ENCODE measurements at places on chromosomes 7 and 10.

GRCh38 chr7:78323118-78323517 lies 524.5 kb downstream of the PHTF2 start:
- DNase-seq: no peak

DNA sequence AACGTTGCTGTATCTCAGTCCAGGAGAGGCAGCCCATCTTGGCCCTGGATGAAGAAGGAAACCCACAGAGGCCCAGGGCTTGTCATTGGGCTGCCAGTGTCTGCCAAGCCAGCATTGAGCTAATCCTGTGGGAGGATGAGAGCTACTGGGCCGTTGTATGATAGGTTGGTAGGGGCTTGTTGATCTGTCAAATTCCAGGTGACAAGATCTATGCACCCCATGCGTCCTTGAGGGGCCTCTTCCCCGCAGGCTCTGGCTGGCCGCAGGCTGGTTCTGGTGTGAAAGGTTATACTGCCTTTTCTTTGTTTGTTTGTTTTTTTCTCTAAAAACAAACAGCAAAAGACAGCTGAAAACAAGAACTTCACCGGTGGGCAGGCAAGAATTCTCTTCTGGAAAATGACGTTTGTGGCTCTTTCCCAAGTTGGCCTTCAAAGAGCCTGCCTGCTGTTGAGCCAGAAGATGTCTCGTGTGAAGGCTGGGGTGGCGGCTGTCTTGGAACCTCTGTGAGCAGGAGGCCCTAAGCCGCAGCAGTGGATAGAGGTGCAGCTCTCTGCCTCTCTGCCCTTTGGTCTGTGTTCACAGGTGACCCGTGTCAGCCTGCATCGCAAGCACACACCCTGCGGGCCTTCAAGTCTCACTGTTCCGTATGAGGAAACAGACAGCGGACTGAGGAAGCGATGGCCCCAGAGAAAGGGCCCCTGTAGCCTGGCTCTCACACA lies 23.3 kb downstream of the CYP17A1 start:
- no peak for DNase-seq

GRCh38 chr7:6306471-6306870 lies 34.0 kb upstream of the CYTH3 start:
- DNase-seq: peak; percentile 89

GRCh38 chr7:39650676-39651075 lies 27.3 kb downstream of the RALA start:
- no peak for DNase-seq

- peak; percentile 69 for DNase-seq
These were observed 4.5 kb upstream of the PLXNA4 start for GRCh38 chr7:132580717-132581285.

- DNase-seq: no peak
These were observed 219.4 kb downstream of the ABCA13 start for GRCh38 chr7:48390388-48391327.

- peak; percentile 18 for DNase-seq
These were observed at the start of gene C1QL3 for GRCh38 chr10:16521311-16522016. TSS of gene C1QL3 (minus strand) at chr10:16521879. CDS start at chr10:16521065, 814 bp downstream.

GRCh38 chr7:91127959-91128358 lies 136.3 kb upstream of the FZD1 start:
- no peak for DNase-seq

- DNase-seq: no peak
These were observed 152.5 kb upstream of the CHST15 start for GRCh38 chr10:124245806-124246440.

DNA sequence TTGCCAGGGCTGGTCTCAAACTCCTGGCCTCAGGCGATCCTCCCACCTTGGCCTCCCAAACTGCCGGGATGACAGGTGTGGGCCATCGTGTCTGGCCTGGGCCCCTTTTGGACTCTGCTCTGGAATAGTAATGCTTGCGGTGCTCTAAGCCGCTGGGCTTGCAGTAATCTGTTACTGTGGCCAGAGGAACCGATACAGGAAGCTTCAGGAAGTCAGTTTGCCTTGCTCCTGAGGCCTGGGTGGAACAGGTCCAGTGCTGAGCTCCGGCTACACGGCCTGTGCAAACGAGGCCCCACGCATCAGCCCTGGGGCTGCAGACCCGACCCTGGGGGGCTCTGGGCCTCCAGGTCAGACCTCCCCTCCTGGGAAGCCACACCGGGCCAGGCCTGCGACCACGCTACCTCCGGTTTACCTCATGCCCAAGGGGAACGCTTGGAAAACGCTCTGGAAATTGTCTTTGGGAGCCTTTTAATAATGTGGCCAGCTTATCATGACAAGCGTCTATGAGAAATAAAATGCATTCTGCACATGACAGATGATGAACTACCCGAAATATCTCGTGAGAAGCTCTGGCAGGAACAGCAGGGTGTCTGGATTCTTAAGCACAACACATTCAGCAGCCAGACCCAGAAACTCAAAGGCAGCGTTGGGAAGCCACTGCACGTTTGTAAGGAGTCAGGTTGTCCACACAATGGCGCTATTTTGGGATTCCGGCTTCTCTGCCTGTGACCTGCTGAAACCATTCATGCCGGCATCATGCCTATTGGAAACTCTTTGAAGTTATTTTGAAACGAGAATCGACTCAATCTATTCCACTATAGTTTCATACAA lies 10.1 kb upstream of the ADAP1 start:
- DNase-seq: no peak

- no peak for DNase-seq
These were observed 22.7 kb downstream of the CYP2C19 start for GRCh38 chr10:94785211-94785610.

DNA sequence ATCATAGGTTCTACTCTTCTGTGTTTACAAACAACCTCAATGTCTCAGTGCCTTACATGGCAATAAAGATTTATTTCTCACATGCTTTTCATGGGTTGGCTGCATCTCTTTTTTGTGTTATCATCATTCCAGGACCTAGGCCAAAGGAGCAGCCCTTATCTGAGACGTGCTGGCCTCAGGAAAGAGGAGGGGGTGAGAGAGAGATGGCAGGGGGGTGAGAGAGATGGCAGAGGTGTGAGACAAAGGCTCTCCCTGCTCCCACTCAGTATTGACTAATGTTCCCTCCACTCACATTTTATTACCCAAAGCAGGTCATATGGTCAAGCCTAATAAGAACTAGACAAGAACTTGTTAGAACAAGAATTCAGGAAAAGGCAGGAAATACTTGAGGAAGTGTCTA lies 120.1 kb upstream of the PRR15 start:
- no peak for DNase-seq

GRCh38 chr10:118873738-118874105 lies 119.0 kb upstream of the CACUL1 start:
- no peak for DNase-seq

- no peak for DNase-seq
These were observed 13.0 kb downstream of the MIOS start for GRCh38 chr7:7579638-7580037.

DNA sequence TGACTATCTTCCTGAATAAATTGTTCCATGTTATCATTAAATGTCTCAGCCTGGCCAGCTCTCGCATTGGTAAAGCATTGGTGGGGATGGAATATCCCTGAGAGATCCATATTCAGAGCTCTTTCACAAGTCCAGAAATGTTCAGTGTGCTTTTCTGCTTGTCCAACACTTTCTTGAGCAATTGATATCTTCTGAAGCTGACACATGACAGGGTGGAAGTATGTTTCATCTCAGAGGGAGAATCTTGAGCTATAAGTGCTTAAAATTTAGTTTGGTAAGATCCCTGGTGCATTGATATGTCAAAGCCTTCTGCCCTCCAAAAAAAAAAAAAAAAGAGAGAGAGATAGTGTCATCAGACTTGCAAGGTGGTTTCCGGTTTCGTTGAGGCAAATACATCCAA lies 7.4 kb downstream of the IFIT3 start:
- DNase-seq: no peak

DNA sequence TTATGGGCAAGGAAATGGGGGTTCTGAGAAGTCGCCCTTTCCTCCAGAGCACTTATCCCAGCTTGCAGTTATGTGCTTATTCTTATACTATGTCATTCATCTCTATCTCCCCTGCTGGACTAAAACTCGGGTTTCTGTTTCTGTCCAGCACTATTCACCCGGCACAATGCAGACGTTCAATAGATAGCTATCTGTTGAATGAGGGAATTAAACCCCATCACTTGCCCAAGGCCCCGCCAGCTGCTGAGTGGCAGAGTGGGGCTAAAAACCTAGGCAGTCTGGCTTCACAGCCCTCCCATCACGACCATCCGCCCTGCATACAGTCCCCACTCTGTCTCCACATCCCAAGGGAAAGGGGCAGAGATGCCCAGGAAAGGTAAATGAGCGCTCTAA lies 5.4 kb downstream of the SLIT1 start:
- DNase-seq: no peak

GRCh38 chr7:101929256-101929655 lies 111.8 kb downstream of the CUX1 start:
- DNase-seq: no peak

GRCh38 chr7:115356139-115356746 lies 434.3 kb downstream of the MDFIC start:
- peak; percentile 14 for DNase-seq

DNA sequence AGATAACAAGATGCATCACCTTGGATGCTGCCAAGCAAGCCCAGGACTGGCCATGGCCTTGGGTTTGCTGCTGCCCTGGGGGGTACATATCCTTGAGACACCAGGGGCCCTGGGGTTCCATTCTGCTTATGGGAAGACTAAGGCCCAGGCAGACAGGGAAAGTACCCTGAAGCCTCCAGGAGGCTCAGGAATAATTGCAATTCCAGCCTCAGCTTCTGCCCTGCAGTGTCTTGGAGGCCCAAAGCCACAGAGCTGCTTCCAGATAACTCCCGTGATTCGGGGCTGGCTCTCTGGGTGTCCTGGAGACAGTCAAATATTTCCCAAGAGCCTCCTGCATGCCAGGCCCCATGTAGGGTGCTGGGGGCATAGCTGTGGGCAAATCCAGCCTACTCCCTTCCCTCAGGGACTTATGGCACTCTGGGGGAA lies 22.6 kb downstream of the MYL10 start:
- DNase-seq: no peak

DNA sequence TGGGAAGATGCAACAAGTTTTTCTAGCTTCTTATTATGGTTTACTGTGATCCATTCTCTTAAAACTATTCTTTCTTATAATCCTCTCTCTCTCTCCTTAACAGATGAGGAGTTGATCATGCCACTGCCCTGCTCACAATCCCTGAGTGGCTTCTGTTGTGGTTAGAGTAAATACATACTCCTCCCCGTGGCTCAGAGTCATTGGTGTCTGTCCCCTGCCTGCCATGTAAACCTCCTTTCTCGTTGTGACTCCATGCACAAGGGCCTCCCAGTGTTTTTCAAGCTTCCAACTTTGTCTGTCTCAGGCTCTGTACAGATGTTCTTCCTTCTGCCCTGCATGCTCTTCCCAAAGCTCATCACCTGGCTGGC lies 20.4 kb downstream of the CCNY start:
- no peak for DNase-seq

DNA sequence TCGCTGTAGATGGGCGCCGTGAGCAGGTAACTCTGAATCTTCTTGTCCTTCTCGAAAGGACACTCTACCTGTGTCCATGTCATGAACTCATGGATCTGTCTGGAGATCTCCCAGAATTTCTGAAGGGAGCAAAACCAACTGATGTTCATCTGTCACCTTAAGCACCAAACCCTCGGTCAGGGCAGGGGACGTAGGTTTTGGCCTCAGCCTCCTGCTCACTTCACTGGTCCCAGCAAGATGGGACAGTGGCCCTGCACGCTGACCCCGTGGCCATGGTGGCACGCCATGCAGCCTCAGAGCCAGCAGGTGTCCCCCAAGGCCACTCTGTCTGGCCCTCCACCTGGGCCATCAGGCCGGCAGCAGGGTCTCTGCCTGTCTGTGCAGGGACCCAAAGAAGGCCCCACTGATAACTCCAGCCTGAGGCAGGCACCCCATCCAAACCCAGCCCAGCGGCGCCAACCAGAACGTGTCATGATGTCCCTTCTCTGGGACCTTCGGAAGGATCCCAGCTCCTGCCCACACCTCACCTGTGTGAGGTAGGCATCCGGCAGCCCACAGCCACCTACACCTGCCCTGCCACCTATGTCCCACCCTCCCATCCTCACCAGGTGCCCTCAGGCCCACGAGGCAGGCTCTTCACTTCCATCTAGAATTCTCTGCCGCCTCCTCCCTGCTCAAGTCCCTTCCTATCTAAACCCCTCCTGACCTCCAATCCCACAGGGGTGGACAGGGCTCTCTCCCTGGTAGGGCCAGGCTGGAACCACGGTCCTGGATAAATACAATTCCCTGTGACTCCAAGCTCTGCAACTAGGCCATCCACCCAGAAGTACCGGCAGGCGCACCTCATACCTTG lies 59.0 kb downstream of the CSGALNACT2 start:
- no peak for DNase-seq

DNA sequence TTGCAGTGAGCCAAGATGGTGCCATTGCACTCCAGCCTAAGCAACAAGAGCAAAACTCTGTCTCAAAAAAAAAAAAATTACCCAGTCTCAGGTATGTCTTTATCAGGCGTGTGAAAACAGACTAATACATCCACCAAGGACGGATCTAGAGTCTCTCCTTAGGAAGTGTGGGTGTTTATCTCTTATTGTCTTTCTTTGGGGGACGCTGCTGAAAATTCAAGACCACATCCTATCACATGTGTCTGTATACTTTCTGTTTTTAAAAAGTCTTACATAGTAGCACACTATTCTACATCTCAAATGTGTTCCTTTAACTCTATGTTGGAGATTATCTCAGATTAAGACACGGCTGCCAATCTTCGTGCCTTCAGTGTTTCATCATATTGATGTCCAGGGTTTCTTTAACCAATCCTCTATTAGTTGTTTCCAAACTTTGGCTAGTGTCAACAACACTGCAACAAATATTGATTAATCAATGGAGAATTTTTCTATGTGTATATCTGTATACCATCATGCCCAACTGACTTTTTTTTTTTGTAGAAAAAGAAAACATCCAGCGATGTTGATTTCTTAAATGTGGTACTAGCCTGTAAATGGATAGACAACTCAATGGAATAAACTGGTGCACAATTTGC lies 92.3 kb upstream of the KDM7A start:
- DNase-seq: no peak

DNA sequence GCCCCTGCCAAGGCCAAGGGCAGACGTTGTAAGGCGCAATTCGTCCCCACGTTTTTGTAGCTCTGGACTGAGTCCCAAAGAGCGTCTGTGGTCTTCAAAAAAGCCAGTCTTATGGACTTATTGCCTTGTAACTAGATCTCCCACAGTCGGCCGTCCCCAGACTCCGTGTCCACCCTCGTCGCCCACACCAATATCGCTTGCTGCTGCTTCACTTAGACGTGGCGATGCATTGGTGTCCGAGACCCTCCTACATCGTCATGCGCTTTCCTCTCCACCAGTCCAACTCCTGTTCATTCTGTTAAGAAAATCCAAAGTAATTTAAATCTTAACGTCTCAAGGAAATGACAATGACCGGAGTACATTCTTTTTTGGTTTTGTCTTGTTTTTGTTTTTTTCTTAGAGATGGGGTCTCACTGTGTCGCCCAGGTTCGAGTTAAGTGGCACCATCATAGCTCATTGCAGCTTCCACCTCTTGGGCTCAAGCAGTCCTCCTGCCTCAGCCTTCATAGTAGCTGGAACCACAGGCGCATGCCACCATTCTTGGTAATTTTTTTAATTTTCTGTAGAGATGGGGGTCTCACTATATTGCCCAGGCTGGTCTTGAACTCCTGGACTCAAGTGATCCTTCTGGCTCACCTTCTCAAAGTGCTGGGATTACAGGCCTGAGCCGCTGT lies 851 bp downstream of the KIFBP start:
- DNase-seq: no peak

- DNase-seq: no peak
These were observed 70.0 kb downstream of the VOPP1 start for GRCh38 chr7:55502124-55502857.

- no peak for DNase-seq
These were observed 16.5 kb upstream of the DDIT4 start for GRCh38 chr10:72257051-72257892.

GRCh38 chr10:103697787-103698186 lies 157.6 kb downstream of the SH3PXD2A start:
- no peak for DNase-seq

- no peak for DNase-seq
These were observed 15.7 kb downstream of the TMEM106B start for GRCh38 chr7:12226756-12227155.

Measured in Calu3 (cell line).